H1 (cell line): ENCODE measurements at places on chromosomes 1 and 21. TPM values are rescaled to one million over a fixed set of nuclear protein-coding genes. Genes with fewer than 3 reads are reported as not detected.

- DNase-seq = no peak
These were observed 309.4 kb upstream of the PROX1 start for GRCh38 chr1:213678348-213678747.

- no peak for DNase-seq
These were observed 61.5 kb downstream of the RUNX1 start for GRCh38 chr21:34987501-34988072.

DNA sequence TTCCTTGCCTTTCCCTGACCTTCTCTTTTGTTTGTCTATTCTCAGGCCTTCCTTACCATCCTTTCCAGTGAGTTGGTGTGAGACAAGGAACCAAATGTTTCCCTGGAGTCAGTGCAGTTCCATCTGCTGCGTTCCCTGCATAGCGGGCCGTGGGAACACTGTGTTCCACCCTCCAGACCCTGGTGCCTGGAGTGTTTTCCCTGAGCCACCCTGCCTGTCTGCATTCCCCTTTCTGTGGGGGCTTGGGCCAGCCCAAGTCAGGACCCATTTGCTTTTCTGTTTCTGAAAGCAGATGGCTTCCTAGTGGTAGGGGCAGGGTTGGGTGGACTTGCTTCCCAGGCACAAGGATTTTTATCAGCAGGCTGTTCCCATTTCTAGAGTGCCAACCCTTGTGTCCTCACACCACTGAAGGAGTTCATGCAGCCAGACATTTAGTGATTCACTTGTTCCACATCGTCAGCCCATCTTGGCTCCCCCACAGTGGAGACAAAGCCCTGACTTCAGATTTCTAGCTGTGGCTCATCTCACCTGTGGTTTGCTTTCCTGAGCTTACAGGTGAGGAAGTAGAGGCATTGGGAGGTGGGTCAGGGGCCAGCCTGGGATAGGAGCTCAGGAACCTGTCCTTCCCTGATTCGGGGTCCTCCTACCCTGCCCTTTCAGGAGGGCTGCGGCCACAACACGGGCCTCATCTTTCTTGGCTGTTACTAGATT lies 14.1 kb upstream of the MYOG start:
- DNase-seq = no peak

DNA sequence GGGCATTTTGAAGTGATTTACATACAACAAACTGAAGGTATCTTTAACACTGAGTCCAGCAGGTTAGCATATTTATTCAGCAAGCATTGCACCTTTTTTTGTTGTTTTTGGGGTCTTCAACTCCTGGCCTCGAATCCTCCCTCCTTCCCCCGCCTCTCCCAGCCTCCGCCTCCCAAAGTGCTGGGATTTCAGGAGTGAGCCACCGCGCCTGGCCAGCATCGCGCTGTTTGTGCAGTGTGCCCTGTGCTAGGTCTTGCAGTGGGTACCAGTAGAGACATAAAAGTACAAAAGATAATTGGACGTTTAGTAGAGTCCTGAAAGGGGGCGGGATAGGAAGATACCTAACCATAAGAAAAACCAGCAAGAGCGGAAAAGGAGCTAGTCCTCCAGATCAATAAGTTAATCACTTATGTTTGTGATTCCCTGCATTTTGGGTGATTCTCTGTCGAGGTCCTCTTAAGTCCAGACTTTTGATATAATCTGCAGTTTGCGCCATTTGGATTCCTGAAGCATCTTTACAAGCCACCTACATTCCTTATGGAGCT lies 111.8 kb downstream of the OSBPL9 start:
- DNase-seq = no peak

DNA sequence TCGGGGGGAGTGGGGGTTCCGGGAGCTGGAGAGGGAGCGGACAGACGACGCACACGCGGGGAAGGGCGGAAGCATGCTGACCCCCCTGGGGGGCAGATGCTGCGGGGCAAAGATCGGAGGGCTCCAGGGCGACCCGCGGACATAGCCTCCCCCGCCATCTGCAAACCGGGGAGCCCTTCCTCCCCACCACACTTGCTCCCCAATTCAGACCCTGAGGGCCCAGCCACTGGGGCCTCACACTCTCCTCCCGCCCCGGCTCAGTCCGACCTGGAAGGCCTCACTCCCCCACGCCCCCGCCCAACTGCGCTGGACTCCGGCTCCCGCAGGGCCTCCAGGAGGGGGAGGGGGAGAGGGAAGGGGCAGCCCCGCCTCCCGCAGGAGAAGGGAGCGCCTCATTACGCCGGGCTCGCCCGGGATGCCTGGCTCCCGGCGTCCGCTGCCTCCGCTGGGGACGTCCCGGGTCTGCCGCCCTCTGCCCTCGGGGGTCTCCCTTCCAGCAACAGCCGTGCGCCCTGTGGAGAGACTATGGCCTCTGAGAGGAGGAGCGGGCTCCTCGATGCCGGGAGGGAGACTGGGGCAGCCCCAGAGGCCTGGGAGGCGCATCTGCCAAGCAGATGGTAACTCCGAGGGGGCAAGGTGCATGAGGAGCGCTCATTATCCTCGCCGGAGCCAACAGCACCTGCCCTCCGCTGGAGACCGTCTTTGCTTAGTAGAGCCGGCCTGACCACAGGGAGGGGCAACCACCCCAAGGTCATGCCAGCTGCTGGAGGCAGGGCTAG lies 636 bp upstream of the CAMK2N1 start:
- DNase-seq = peak; percentile 88

- DNase-seq = peak; percentile 92
These were observed 543 bp upstream of the KCNJ10 start for GRCh38 chr1:160070243-160071163.

DNA sequence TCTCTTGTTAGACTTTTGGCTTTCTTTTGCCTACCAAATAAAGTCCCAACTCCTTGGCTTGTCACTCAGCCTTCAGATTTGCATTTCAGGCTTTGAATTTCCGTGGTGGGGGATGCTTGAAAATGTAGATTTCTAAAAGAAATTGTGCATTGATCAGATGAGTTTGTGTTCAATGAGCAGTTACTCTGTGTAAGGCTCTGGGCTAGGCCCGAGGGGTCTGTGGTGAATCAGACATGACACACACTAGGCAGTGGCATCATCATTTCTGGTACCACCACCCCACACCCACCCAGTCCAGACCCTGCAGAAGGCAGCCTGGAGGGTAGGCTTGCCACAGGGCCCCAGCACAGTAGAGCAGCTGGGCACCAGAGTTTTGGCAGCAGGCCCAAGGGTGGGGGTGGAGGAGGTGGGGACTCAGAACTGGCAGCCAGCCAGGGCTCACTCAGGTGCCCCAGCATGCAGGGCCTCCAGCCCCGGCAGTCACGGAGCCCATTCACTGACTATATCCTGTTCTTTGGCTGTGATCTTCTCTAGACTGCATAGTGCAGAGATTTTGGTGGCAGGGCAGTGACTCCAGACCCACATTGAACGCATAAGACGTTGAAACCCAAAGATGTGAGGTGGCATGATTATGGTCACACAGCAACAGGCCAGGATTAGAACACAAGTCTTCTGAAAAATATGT lies 97.2 kb upstream of the ARTN start:
- DNase-seq = no peak

GRCh38 chr1:41380979-41381691 lies 19.9 kb downstream of the FOXO6 start:
- DNase-seq = no peak

DNA sequence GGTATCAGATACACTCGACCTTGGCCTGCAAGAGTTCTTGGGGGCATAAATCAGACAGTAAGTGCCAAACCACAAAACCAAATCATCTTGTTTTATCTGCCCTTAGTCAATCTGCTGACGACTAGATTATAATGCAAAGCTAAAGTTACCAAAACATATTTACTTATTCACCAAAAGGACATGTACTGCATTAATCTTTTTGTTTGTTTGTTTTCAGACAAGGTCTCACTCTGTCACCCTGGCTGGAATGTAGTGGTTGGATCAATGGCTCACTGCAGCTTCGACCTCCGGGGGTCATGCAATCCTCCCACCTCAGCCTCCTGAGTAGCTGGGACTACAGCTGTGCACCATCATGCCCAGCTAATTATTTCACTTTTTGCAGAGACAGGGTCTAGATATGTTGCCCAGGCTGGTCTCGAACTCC lies 114.7 kb downstream of the APP start:
- no peak for DNase-seq

GRCh38 chr1:217228689-217229088 lies 402.2 kb downstream of the GPATCH2 start:
- DNase-seq = no peak

- no peak for DNase-seq
These were observed 21.4 kb upstream of the CEP350 start for GRCh38 chr1:179933219-179933618.

DNA sequence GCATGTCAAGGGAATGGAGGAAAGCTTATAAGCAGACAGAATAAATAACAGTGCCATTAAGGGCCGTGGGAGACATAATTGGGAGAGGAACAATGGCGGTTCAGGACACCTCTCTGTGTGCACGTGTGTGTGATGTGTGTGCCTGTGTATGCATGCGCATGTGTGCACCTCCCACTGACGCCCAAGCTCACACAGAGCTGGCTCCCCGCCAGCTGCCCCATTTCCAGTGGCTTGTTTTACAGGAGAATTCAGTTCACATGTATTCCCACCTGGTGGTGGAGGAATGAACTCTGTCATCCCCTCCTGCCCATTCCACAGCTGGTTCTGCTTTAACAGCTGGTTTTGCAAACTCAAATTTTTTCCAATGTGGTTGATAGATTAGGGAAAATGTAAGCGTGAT lies 262.2 kb downstream of the AJAP1 start:
- no peak for DNase-seq

DNA sequence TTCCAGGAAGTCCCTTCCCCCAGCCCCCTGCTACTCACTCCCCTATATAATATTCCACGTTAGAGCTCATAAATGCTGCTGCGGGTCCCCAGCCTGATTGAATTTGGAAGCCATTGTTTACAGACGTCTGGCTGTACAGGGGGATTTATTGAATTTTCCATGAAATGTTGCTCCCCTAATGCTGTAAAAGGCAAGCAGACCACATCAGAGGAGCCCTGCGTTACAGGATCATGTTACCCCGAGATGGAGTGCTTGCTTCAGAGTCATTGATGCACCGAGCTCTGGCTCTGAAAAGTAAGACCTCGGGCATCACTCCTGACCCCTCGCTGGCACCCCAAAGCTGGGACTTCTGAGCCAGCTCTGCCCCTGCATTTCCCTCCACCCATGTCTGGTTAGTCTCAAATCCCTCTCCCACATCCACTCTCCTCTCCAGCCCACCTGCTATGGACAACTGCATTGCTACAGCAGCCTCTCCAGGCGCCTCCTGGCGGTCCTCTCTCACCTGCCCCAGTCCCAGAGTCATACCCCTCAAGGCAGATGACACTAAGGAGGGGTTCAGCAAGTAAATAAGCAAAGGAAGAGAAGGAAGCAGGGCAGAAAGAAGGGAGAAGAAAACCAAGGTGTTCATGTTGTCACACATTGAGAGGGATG lies 127.8 kb downstream of the TMEM53 start:
- no peak for DNase-seq

The TDRD10 gene
- 0.15 TPM in 1 of 2 replicates, not detected in the other for total RNA-seq

DNA sequence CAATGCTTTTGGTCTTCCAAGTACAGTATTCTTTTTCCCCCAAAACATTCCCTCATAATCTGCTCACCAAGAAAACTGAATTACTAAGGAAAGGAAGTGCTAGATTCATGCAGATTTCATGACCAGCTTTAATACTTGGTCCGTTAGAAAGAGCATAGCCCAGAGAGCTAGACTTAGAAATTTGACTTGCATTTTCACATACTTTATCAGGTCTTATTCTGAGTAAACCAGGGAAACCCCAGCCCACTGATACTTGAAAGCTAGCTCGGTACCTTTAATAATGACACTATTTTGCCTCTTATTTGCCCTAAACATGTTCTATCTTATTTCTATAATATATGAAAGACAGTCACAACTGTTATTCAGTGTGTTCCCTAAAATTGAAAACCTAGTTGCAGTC lies 204.5 kb downstream of the TTLL7 start:
- no peak for DNase-seq

- no peak for DNase-seq
These were observed 47.4 kb downstream of the GFI1 start for GRCh38 chr1:92439291-92439690.

- no peak for DNase-seq
These were observed 5.6 kb upstream of the PCBP3 start for GRCh38 chr21:45637883-45638282.

The BROX gene
- total RNA-seq = 26.7 and 28.5 TPM in 2 replicates

The FOXD2 gene
- total RNA-seq = not detected in 2 replicates

DNA sequence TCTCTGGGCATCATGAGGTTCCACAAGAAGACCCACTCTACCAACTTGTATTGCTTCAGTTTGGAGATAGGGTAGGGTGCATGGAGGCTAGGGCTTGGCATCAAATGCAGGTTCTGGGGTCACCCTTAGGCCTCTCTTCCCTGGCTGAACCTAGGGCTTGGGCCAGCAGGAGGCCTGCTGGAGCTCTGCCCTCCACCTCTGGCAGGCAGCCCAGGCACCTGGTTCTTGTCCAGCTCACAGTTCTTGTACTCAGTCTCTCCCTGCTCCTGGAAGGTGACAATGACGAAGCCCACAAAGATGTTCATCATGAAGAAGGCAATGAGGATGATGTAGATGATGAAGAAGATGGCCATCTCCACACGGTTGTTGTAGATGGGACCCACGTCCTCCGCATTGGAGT lies 37.5 kb upstream of the KIF21B start:
- DNase-seq = no peak

DNA sequence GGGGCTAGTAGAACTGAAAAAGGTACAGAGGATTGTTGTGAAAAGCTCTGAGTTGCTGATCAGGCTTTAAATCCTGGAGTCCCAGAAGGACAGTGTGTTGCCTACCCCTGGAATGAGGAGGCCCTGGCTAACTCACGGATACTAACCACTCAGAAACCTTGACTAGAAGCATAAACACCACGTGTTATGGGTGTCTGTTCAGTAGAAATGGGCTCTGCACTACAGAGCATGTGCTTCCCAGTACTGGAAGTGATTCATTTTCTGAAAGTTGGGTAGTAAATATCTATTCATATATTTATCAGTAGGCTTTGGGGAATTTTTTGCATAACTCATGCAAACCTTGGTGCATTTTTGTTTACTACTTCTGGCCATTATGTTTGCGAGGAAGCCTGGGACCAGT lies 15.1 kb upstream of the CLCA1 start:
- no peak for DNase-seq

GRCh38 chr1:45535988-45536766 lies 14.4 kb upstream of the AKR1A1 start:
- DNase-seq = no peak

GRCh38 chr1:34167389-34167788 lies 2.4 kb upstream of the CSMD2 start:
- no peak for DNase-seq

DNA sequence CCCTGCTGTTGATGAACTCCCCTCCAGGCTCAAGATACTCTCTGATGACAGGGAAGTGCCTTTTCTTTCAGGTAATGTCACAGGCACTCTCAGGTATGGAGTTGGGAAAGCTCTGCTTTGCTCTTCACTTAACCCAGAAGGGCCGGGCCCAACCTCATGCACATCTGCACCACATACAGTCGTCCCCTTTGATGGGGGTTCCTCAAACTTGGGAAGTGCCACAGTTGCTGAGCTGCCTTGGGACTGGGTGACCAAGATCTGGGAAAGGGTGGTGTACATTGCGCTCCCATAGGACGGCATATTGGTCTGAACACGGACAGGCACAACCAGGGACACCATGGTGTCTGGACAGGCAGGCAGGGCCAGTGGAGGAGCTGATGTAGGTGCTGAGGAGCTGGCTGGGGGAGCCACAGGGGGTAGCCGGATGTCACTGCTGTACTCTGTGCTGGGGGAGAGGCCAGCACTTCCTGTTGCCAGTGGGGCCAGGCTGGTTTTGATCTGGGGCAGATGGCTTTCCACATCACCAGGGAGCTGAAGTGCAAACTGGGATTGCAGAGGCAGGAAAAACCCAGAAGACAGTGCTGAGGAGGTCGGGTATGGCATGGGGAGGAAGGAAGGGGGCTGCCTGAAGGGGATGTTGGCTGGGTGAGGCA lies 96.2 kb upstream of the EDN2 start:
- no peak for DNase-seq

GRCh38 chr1:233689017-233689747 lies 75.3 kb downstream of the KCNK1 start:
- DNase-seq = no peak
